ENCODE measurements at places on chromosomes 2 and 18. TPM values are rescaled to one million over a fixed set of nuclear protein-coding genes. Genes with fewer than 3 reads are reported as not detected.

Gene CNGA3
- not detected for total RNA-seq

Gene BCL2
- total RNA-seq = 1.0 TPM

GRCh38 chr18:27276479-27276878 is 91.4 kb upstream of the CHST9 start:
- no peak for DNase-seq

GRCh38 chr2:102915128-102915527 is 153.3 kb downstream of the TMEM182 start:
- peak; percentile 80 for DNase-seq

Gene CCDC121
- 1.2 TPM for total RNA-seq

Gene APOB
- 0.07 TPM for total RNA-seq

DNA sequence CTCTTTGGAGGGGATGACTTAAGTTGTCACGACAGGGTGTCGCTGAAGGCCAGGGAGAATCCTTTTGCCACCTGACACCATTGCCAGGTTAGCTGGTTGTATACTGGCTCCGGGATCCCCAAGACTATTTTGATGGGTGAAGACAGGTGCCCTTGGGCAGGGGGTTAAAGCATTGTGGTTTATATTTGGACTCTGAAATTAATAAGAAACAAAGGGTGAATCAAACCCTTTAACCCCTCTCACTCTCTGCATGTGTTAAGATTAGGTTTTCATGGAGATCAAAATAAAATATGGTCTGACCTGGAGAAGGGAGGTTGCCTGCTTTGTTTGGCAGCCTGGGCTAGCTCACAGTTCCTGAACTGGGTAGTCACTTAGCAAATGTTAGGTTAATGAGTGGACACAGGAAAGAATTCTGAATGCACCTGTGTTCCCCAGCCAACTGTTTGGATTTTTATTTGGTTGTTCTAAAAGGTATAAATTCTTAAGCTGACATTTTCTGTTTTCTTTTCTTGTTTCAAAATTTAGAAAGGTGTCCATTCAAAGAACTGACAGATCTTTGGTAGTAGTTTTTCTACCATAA is 301.7 kb downstream of the KCNS3 start:
- no peak for DNase-seq

GRCh38 chr2:181408861-181409260 is 48.3 kb upstream of the ITGA4 start:
- no peak for DNase-seq

- DNase-seq = no peak
Observed at GRCh38 chr2:236545248-236545658, 24.4 kb upstream of the ACKR3 start.

DNA sequence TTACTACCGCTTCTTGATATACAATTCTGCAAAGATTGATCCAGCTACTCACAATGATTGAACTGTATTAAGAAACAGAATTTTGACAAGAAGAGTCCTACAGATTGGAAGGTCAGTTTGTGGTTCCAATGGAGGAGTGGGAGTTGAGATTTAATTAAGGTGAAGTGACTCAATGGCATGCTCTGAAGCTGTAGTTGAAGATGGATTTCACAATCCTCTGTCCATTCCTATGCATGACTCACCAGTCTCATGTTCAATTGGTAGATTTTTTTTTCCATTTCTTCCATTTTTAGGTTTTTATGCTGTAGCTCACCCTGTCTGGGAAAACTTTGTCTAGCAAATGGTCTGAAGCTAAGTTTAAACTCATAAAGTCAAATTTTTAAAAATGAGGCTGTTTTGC is 83.3 kb downstream of the DPP4 start:
- DNase-seq = peak; percentile 95

Gene GCG
- total RNA-seq = not detected

GRCh38 chr2:188628989-188629752 is 337.5 kb downstream of the GULP1 start:
- peak; percentile 72 for DNase-seq

GRCh38 chr2:135186054-135186453 is 134.0 kb downstream of the RAB3GAP1 start:
- no peak for DNase-seq

Gene SATB2
- total RNA-seq = 11.6 TPM

- DNase-seq = peak; percentile 72
Observed at GRCh38 chr2:147829106-147829505, 15.7 kb upstream of the ACVR2A start.

DNA sequence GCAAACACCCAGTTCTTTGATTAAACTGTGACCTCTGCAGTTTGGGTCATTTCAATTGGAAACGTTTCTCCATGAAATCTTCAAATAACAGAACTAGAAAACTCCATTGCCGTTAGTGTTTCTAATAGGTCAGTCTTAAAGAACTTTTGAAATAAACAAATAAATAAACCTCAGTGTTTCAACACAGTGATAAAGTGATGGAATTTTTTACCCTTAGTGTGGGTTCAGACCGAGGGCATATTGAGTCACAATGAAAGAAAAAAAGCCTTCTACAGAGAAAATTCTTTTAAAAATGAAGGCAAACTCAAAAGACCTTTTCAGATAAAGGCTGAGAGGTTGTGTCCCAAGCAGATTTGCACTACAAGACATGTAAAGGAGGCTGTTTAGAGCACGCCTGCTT is 149.6 kb downstream of the NCKAP5 start:
- peak; percentile 46 for DNase-seq

DNA sequence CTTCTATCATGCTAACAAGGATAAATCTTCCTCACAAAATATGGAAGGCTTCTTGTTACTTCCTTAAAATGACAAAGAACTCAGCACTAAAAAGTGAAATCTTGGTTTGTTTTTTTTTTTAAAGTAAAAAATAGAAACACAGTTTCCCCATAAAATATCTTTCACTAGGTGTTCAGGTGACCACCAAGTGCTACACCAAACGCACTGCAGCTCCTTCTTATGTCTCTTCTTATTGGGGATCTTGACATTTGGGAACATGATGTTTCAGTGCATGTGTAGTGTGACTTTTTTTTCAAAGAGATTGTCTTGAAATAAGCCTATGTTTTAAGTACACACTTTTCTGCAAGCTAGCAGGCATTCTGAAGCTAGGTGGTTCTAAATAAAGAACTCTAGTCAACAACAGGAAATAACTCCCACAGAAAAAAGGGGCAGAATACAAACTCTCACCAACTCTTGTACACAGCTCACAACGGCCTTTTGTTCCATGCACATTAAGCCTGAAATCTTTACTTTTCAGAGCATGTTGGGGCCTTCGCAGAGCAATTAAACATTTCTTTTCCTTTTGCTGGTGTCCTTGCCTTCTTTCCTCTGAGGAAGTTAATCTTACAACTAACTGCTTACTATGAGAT is 13.2 kb upstream of the SERTAD2 start:
- DNase-seq = no peak

- DNase-seq = peak; percentile 61
Observed at GRCh38 chr2:201880579-201880978, 74.2 kb downstream of the CDK15 start.

DNA sequence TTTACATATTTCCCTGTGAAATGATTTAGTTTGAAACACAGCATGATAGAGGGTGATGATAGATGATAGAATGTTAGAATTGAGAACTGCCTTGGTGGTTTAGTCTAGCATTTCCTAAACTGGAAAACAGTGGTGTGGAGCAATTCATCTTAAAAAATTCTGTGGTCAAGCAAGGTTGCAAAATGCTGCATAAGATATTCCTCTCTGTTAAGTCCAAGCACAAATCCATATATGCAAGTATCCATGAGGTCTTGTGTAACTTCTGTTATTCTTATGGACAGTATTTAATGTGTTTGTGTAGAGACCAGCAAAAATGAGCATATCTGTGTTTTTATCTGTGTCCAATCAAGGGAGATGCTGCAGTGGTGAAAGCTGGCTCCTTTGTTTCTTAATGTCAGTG is 30.0 kb downstream of the CPS1 start:
- peak; percentile 22 for DNase-seq

Gene CYP27C1
- total RNA-seq = 5.7 TPM

Gene KCNG3
- total RNA-seq = 0.14 TPM

Gene SNORC
- 3.1 TPM for total RNA-seq

Gene RGPD4
- not detected for total RNA-seq

Gene EMILIN1
- total RNA-seq = 0.95 TPM

DNA sequence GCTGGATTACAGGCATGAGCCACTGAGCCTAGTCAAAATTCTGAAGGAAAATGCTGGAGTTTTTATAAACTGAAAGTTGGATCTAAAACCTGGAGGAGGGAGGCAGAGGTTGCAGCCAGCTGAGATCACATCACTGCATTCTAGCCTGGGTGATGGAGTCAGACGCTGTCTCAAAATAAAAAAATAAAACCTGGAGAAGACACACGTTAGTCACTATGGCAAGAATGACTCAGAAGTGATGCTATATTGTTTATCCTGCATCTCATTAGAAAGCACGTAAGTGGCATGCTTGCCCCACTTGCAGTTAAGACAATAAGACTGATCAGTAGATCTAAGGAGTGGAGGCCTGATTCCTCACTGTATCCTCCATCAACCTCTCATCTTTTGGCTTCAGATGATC is 106.6 kb upstream of the STON1 start:
- DNase-seq = peak; percentile 81

DNA sequence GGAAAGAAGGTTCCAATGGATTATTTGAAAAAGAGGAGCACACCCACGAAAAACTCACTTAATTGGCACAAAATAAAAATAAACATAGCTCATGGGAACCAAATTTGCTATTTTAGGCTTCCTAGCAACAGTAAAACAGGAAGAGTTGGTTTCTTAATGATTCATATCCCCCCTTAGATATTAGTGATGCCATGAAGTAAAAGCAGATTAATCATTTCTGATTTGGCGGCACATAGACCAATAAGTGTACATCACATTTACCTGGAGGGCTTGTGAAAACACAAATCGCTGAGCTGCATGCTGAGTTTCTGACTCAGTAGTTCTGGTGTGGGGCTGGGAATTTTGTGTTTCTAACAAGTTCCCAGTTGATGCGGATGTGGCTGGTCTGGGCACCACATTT is 260.4 kb downstream of the SLC4A3 start:
- DNase-seq = peak; percentile 10

All from astrocyte (in vitro differentiated cells and primary cell).